ENCODE measurements at places on chromosomes 5 and 9. TPM values are rescaled to one million over a fixed set of nuclear protein-coding genes. Genes with fewer than 3 reads are reported as not detected.

GRCh38 chr9:109100543-109101201, 19.1 kb downstream of the TMEM245 start:
- DNase-seq = no peak

- DNase-seq = no peak
Observed at GRCh38 chr9:16412740-16413139, 457.7 kb downstream of the BNC2 start.

DNA sequence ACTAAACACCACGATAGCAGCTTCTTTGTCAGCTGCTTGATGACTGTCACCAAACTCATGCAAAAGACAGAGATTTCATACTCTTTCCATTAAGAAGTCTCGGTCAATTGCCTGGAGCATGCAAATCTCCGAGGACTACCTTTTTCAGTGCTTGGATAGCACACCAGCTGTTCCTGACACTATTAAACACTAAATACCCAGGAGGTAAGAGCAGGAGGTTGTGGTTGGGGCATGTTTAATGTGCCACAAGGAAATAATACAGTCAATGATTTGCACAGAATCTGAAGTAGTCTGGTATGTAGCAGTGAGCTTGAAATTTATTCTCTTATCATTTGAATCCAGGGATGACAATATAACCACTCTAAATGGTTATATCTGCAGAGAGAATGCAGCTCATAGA, 996.2 kb downstream of the CDH12 start:
- no peak for DNase-seq

DNA sequence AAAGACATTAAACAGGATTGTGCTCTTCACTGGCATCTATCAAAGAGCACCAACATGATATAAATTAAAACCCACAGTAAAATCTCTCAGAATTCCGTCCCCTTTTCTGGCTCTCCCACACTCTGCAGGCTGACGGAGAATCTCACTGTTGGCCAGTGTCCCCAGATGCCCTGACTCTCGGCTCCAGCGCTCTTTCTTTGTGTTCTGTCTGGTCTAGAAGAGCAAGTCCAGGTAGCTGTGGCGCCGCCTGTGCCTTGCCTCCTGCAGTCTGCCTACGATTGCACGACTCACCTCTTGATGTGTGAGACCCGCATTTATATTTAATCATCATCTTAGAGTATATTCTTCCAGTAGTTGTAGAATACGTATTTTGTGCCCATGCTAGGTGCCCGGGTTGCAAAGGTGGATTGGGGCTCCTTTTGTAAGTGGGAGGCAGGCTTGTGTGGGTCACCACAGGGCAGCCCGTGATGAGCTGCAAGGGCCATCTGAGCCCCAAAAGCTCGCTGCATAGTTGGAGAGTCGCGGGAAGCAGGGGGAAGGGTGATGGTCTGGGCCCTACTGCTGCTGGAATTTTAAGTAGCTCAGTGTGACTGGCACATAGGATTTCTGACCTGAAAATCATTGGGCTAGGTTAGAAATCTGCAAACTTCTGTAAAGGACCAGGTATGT, 55.6 kb downstream of the EHMT1 start:
- no peak for DNase-seq

DNA sequence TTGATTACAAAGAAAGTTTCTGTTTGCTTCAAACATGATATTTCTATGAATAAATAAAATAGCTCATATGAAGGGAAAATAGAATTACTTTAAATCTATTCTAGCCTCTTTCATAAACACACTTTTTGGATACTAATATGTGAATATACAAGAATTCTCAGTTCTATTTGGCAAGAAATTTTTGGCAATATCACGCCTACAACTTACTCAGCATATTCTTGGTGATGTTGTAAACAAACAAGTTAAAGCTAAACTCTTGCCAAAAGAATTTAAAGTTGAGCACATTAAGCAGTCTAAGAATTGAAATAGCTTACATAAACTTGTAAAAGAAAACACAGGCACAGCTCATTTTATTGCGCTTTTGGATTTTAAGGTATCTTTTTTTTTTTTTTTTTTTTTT, 209.8 kb downstream of the CDH12 start:
- DNase-seq = no peak

DNA sequence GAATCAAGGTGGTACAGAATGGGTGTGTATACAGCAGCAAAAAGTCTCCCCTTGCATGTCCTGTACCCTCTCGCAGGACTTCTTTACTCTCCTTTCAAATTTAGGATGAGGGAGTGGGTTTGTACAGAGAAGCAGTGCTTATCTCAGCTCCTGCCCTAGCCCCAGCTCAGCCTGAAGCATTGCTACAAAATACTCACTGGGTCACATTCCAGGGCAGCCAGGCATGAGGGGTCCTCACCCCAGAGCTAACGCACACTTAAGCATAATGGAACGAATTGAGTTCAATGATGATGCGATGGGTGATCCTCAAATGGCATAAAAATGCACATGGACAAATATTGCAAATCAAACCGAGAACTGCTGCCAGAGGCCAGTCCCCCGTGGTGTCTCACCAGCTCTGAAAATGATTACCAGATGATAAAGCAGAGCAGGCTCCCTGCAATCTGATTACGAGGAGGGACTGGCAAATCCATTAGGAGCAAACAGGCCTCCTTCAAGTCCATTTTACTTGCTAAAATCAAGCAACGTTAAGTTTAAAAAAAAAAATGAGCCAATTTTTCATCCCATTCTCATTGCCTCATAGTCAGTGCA, 231.6 kb upstream of the TAS2R1 start:
- DNase-seq = peak; percentile 57

GRCh38 chr9:109906766-109907382, 126.9 kb downstream of the PALM2AKAP2 start:
- peak; percentile 63 for DNase-seq

The GLRA1 gene
- not detected for total RNA-seq

All from GM23248 (cell line).